ENCODE measurements at places on chromosomes 6 and 20.
A peak's percentile ranks its signal among the peaks of the same experiment; 100 is the strongest.

GRCh38 chr20:50353289-50353961 is 156.8 kb upstream of the PTPN1 start:
- no peaks in the 10 kb centered on the region for H3K27me3 ChIP-seq
- no peaks in the 10 kb centered on the region for H3K4me1 ChIP-seq
- H3K36me3 ChIP-seq, result no peaks in the 10 kb centered on the region
- no peak overlapping the region for H3K4me3 ChIP-seq
- no peak for DNase-seq

DNA sequence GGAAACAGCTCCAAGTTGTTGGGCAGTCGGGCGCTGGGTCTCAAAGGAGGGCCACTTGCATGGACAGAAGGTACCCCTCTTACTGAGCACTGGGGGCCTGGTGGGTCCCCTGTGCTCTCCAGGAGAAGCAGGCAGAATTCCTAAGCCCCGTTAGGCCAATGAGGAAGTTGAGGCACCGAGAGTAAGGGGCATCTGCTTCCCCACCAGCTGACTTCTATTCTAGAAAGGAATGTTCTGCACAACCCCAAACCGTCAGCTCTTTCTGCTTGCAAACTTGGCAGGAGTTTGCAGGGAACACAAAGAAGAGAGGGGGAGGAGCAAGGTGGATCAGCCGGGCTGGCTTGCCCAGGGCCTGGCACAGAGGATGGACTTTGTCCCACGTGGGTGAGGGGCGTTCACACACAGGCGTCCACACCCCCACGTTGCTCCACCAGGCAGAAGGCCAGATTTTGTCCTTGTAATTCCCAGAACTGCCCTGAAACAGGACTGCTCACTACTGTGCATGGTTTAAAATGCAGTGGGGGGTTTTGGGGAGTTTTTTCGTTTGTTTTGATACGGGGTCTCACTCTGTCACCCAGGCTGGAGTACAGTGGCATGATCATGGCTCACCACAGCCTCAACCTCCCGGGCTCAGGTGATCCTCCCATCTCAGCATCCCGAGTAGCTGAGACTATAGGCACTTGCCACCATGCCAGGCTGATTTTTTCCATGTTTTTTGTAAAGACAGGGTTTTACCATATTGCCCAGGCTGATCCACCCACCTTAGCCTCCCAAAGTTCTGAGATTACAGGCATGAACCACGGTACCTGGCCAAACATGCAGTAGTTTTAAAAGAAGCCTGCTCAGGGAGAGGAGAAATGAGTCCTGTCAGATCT is 93.3 kb downstream of the SNX5 start:
- peaks cover 58% of the 10 kb centered on the region for H3K4me1 ChIP-seq
- DNase-seq, result peak; percentile 95
- H3K36me3 ChIP-seq, result no peaks in the 10 kb centered on the region

- no peaks in the 10 kb centered on the region for H3K27me3 ChIP-seq
- no peaks in the 10 kb centered on the region for H3K36me3 ChIP-seq
- H3K4me1 ChIP-seq, result no peaks in the 10 kb centered on the region
- DNase-seq, result no peak
Observed at GRCh38 chr6:118630923-118631322, 20.5 kb downstream of the CEP85L start.

DNA sequence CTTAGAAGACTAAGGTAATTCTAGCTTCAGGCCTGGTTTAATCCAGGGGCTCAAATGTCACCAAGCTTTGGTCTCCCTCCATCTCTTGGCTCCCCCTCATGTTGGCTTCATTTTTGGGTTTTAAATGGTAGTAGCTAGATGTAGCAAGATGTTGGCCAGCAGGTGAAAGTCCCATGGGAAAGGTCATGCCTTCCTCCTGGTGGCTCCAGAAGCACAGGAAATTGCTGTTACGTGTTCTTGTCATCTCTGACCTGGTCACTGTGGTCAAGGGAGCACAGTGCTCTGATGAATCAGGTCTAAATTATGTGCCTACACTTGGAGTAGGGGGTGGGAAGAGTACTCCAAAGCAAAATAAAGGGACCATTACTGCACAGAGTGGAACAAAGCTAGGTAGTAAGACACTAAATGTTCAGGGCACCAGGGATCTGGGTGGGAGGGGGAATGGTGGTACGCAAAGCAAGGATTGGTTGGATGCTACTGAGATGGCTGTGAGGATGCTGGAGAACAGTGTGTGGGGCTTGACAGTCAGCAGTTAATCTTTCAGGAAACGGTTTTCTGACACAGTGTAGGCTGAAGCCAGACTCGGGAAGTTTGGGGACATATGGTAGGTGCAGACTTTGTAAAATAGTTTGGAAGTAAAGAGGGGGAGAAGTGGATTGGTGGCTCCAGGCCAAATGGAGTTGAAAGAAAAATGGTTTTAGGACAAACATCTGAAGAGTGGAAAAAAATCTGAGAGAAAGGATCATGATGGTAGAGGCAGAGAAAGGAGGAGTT is 30.1 kb downstream of the CDS2 start:
- no peak overlapping the region for H3K4me3 ChIP-seq
- H3K27me3 ChIP-seq, result no peaks in the 10 kb centered on the region
- H3K27ac ChIP-seq, result no peak overlapping the region
- DNase-seq, result no peak

DNA sequence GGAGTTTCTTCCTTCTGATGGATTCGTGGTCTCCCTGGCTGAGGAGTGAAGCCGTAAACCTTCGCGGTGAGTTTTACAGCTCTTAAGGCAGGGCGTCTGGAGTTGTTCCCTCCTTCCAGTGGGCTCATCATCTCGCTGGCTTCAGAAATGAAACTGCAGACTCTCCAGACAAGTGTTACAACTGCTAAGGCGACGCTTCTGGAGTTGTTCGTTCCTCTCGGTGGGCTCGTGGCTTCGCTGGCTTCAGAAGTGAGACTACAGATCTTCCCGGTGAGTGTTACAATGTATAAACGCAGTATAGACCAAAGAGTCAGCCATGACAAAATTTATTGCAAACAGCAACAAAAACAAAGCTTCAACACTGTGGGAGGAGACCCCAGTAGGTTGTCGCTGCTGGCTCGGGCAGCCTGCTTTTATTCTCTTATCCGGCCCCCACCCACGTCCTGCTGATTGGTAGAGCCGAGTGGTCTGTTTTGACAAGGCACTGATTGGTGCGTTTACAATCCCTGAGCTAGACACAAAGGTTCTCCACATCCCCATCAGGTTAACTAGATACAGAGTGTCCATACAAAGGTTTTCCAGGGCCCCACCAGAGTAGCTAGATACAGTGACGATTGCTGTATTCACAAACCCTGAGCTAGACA is 113.2 kb downstream of the GPX5 start:
- no peak for DNase-seq
- H3K27me3 ChIP-seq, result peaks cover 18% of the 10 kb centered on the region
- H3K4me3 ChIP-seq, result no peak overlapping the region
- no peak overlapping the region for H3K27ac ChIP-seq

- H3K27ac ChIP-seq, result no peak overlapping the region
- no peaks in the 10 kb centered on the region for H3K27me3 ChIP-seq
- no peak overlapping the region for H3K4me3 ChIP-seq
- DNase-seq, result no peak
- H3K36me3 ChIP-seq, result no peaks in the 10 kb centered on the region
Observed at GRCh38 chr6:149140910-149141290, 176.6 kb upstream of the TAB2 start.

GRCh38 chr6:43705996-43706395 is 18.4 kb upstream of the MRPS18A start:
- no peaks in the 10 kb centered on the region for H3K36me3 ChIP-seq
- no peak overlapping the region for H3K27ac ChIP-seq
- DNase-seq, result no peak
- no peaks in the 10 kb centered on the region for H3K27me3 ChIP-seq
- no peaks in the 10 kb centered on the region for H3K4me1 ChIP-seq

DNA sequence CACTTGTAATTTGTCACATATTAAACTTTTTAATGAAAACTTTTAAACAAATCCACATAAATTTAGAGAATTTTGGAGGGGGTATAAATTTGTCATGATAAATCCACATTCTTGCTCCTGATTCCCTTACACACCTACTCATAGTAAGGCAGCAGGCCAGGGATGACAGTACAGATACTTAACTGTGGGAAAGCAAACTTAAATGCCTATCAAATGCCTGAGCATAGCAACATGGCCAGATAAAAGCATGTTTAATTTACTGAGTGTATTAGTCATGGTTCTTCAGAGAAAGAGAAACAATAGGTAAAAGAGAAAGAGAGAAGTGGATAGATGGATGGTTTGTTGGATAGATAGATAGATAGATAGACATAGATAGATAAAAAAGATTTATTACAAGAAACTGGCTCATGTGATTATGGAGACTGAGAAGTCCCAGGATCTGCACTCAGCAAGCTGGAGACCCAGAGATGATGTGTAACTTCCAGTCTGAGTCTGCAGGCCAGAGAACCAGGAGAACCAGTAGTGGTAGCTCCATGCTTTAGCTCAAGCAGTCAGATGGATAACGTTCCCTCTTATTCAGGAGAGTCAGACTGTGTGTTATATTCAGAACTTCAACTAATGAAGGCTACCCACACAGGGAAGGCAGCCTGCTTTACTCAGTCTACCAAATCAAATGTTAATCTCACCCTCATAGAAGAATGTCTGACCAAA is 15.9 kb upstream of the ADGRF1 start:
- H3K4me1 ChIP-seq, result no peaks in the 10 kb centered on the region
- H3K4me3 ChIP-seq, result no peak overlapping the region
- no peak for DNase-seq
- H3K27ac ChIP-seq, result no peak overlapping the region
